ENCODE measurements at places on chromosomes 16 and 17. TPM values are rescaled to one million over a fixed set of nuclear protein-coding genes. Genes with fewer than 3 reads are reported as not detected.

- no peak for DNase-seq
These were observed 879 bp downstream of the SOCS1 start for GRCh38 chr16:11254913-11255736.

- DNase-seq: no peak
These were observed 2.1 kb downstream of the GSE1 start for GRCh38 chr16:85615014-85615851.

DNA sequence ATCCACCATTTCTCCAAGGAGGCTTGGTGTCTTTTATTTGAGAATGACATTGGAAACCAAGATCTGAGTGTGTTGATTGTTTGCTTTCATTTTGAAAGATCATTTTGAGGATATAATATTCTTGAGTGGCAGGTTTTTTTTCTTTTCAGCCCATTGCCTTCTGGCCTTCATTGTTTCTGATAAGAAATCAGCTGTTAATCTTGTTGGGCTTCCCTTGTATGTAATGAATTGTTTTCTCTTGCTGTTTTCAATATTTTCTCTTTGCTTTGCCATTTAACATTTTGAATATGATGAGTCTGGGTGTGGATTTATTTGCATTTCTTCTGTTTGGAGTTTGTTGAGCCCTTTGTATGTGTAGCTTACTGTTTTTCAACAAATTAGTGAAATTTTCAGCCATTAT lies 22.0 kb downstream of the PRSS54 start:
- no peak for DNase-seq

GRCh38 chr17:75404731-75405364 lies 630 bp downstream of the GRB2 start:
- DNase-seq: peak; percentile 92

DNA sequence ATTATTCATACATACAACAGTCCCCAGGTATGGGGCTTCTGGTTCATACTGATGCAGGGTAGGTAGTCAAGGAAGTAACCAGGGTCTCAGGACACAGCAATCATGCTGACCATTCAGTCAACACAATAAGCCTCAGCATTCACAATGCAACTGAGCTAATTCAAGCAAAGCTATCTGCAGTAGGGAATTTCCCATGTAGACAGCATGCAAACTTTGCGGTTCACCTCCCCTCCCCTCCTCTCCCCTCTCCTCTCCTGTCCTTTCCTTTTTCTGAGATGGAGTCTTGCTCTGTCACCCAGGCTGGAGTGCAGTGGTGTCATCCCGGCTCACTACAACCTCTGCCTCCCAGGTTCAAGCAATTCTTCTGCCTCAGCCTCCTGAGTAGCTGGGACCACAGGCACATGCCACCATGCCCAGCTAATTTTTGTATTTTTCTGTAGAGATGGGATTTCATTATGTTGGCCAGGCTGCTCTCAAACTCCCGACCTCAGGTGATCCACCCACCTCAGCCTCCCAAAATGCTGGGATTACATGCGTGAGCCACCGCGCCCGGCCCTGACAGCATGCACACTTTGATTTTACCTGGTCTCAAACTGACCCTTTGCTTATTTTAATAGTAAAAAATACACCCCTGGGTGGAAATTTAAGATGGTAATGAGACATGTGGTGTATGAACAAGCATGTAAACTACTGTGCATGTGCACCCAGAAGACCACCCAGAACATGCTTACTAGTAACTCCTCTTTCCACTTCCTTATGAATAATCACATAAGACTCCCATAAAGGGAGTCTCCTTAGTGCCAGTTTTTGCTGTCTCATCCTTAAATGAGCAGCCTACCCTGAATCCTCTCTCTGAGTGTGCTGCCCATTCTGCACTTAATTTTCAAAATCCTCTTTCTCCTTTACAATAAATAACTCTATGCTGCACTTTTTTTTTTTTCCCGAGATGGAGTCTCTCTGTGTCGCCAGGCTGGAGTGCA lies 9.3 kb upstream of the RNF135 start:
- DNase-seq: no peak

GRCh38 chr17:47905221-47905733 lies 9.2 kb downstream of the SP2 start:
- DNase-seq: no peak

- no peak for DNase-seq
These were observed 45.5 kb upstream of the CDH3 start for GRCh38 chr16:68599586-68599985.

Gene CSH2
- total RNA-seq: not detected

Gene TBKBP1
- 16.6 TPM for total RNA-seq

Gene NATD1
- 12.3 TPM for total RNA-seq

Gene KRTAP2-1
- total RNA-seq: not detected

Gene CX3CL1
- 40.4 TPM for total RNA-seq

Measured in esophagus muscularis mucosa (tissue), 4 donors.